ENCODE measurements at places on chromosomes 16 and 17.

GRCh38 chr16:14004031-14004728 is 66.9 kb upstream of the MRTFB start:
- no peak for DNase-seq

- no peak for DNase-seq
These were observed 148.9 kb downstream of the CMIP start for GRCh38 chr16:81593481-81593880.

DNA sequence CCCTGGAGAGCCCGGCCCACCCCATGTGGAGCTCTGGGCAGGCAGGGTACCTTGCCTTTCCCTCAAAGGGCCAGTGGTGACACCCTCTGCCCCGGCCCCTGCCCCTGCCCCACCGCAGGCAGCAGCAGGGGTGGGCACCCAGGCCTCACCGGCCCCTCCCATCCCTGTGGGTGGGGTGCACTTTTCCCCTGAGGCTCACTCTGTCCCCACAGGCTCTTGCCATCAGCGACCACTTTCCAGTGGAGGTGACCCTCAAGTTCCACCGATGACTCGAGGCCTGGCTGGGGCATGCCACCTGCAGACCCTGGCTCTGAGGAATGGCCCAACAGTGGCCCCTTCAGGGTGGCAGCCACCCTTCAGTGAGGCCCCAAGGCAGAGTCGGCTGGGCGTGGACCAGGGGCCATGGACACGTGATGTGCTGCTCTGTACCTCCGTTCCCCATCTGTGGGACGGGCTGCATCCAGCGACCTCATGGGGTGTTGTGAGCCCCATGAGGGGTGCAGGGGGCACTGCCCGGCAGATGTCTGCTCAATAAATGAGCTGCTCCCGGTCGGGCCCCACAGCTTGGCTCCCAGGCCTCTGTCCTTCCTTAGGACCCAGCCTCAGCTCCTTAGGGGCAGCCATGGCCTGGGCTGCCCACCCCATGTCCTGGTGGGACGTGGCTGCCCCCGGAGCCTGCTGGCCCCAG is 2.0 kb downstream of the DNASE1L2 start:
- DNase-seq: peak; percentile 31

DNA sequence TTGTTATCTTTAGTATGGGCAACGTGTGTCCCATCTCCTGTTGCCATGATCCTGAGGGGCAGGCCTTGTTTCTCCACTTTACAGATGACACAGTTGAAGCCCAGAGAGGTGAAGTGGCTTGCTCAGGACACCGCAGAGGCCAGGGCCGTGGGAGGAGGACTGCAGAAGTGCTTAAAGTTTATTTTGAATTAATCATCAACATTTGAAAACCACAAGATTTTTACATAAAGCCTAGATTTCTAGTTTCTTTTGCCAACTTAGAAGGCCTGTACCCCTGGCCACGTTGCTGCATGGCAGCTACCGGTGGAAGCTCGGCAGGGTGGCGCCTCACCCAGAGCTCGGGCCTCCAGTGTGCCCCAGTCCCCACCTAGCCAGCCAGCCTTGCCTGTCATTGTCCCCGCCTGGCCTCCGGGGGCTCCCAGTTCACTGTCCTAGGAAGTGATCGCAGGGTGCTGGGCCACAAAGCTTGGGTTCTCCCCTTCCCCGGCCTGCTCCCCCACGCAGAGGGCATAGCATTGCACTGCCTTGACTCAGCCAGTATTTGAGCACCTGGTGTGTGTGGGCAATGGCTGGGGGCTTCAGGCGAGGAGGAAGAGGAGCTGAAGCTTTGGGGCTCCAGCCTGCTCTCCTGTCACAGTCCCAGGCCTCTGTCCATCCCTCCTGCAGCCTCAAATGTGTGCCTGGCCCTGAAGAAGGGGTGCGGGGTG is 14.8 kb upstream of the ADCY7 start:
- no peak for DNase-seq

DNA sequence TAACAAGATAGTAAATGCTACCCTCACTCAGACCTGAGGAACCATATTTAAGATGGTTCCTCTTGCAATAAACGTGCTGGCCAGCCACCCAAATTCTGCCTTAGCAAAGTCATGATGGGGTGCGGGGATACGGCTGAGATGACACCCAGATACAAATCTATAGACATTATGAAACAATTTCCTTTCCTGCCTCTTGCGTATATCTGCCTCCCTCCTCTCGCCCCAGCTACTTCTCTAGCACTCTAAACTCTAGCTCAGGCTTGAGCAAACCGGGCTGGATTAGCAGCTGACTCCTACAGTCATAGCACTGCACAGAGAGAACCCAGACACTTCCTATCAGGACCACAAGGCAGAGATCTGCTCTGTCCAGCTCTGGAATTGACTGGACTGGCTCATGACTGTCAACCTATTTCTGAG is 22.3 kb downstream of the CD300LF start:
- DNase-seq: no peak

GRCh38 chr16:73068541-73069401 is 20.8 kb upstream of the ZFHX3 start:
- no peak for DNase-seq

DNA sequence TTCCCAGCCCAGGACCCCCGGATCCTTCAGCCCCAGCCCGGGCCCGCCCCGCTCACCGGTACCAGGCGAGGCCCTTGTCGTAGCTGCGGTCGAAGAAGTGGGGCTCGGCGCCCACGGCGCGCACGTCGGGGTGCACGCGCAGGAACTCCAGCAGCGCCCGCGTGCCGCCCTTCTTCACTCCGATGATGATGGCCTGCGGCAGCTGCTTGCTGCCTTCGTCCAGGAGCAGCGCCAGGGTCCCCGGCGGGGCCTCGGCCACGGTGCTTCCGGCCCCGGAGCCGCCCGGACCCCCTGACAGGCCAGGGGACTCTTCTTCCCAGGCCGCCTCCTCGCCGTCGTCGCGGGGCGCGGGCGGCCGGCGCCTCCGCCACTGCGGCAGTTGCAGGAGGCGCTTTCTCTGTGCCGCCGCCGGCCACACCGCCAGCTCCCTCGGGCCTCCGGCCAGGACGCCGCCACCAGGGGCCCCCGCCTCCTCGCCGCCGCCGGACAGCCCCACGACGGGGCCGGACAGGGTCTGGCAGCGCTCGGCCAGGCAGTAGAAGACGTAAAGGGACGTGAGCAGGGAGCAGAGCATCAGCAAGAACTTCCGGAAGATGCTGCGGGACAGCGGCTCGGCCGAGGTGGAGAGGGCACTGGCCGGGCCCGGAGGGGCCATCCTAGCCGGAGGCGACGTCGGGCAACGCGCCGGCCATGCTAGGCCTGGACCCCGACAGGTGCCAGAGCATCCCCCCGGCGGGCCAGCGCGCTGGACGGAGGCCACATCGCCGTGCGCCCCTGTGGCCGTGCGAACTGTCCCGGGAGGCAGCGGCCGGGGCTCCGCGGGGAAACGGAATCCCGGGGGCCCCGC is 1.0 kb downstream of the HS3ST3A1 start:
- DNase-seq: no peak

DNA sequence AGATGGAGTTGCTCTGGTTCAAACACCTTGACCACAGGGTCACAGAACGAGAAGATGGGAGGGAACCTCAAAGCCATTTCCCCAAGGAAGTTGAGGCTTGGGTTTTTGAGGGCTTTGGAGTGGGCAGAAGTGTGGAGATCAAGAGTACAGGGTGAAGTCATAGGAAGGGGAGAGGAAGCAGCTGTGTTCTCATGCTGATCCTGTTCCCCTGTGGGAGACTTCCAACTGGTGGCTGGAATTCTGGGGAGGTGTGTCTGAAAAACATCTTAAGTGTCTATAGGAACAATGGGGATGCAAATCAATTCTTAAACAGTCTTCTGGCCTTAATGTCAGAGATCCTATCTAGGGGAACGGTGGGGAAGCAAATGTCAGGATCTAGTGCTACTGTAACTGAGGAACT is 38.8 kb upstream of the HSBP1 start:
- no peak for DNase-seq

DNA sequence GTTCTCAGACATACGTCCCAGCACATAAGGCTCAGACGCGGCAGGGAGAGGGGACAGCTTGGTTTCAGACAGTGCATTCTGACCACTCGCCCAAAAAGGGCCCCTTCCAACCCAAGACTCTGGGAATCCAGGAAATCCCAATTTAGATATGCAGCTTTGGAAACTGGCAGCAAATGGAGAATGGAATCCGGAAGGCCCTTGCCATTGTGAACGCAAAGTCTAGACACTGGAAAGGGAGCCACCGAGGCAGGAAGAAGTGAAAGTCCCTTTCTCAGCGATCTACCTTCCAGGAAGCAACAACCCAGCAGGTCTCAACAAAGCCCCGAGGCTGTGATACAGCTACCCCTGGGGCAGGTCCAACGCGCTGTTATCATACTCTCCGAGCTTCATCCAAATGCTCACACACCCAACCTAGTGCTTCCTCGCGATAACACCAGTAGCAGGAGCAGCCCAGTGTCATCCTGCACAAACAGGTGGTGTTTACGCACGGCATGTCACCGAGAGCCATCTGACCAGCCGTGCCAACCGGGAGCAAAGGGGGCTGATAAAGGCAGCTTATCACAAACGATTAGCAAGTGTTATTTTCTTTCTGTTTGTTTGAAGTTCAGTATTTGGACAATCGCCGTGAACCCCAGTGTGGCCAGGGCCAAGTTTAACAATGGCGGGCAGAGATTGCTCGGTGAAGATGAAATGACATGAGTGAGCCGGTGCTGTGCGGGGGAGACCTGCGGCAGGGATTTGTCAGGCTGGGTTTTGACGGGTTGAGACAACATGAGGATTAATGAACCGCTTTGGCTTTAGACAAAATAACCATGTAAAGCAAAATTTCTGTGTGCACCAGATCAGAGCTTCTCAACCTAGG is 240.6 kb downstream of the FOXL1 start:
- DNase-seq: no peak

DNA sequence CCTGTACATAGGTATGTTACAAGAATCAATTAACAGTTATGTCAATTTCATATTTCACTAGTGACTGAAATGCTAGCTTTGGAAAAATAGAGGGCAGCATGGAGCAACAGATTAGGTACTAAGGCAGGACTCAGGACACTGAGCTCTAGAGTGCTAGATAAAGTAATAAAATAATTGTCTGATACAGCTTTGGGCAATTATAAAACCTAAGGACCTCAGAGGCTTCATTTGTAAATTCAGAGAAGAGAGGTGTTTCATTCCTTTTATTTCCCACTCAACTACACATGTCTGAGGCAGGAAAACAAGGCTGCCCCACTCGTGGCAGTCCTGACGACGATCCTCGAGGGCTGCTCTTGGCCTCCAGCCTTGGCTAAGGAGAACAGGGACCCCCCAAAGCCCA is 81.5 kb downstream of the CA4 start:
- DNase-seq: no peak

DNA sequence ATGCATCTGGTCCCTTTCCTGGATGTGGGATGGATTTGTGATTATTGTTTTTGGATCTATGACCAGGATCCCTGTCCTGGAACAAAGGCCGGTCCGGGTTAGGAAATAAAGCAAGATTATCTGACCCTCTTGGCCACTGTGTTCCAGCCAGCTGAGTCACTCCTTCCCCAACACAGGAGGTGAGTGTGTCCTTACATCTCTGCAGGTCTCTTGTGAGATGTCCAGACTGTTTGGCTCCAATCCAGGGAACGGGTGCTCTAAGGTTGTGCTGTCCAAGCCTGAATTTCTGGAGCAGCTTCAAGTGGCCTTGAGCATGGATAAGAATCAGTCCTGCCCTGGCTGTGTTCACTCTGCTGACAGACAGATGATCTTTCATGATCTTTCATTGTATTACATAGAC is 136.5 kb upstream of the CCL2 start:
- DNase-seq: no peak

- DNase-seq: no peak
These were observed 8.2 kb upstream of the EIF1 start for GRCh38 chr17:41680426-41681040.

- no peak for DNase-seq
These were observed 19.8 kb upstream of the G6PC1 start for GRCh38 chr17:42880776-42881310.

- DNase-seq: no peak
These were observed 50.2 kb downstream of the CDK5R1 start for GRCh38 chr17:32536736-32537643.

DNA sequence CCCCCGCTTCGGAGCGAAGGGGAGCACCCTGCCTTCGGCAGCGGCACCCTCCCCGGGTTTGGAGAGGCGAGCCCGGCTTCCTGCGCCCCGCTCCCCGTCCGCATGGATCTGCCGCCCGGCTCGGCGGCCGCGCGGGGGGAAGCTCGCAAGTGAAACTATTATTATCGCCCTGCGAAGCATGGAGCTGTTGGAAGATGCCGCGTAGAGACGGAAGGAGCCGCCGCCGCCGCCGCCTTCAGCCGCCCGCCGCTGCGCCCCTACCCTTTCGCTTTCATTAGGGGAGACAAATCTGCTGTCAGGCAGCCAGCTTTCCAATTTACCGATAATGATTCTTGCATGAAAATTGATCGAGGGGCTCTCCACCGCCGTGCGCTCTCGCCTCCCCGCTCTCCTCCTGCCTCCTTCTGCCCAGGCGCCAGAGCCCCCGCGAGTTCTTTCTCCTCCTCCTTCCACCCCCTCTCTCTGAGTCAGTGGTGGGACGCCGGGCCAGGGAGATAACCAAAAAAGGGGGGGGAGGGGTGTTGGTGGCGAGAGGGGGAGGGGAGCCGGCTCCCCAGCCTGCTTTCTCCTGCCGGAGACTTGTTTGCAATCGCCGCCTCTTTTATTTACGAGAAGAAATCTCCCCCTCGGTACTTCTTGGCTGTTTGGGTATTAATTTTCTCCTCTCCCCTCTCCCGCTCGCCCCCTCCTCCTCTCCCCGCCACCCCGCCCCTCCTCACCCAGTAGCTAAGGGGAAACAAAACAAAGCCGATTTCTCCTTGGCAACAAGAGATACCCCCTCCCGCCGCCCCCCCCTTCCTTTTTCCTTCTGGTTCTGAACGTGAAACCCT is 58.0 kb upstream of the GSE1 start:
- DNase-seq: peak; percentile 81

GRCh38 chr17:40564195-40564882 is 933 bp downstream of the CCR7 start:
- no peak for DNase-seq

GRCh38 chr16:82805866-82806265 is 179.1 kb downstream of the CDH13 start:
- DNase-seq: no peak

All from 8988T (cell line).